Uterus (tissue), 4 donors: ENCODE measurements at places on chromosomes 6 and 20. TPM values are rescaled to one million over a fixed set of nuclear protein-coding genes. Genes with fewer than 3 reads are reported as not detected.

C6orf141 gene
- 4.2 TPM for total RNA-seq

- DNase-seq: no peak
These were observed 332.5 kb upstream of the RUNX2 start for GRCh38 chr6:44995486-44996132.

BMP2 gene
- total RNA-seq: 17.0 TPM

DNA sequence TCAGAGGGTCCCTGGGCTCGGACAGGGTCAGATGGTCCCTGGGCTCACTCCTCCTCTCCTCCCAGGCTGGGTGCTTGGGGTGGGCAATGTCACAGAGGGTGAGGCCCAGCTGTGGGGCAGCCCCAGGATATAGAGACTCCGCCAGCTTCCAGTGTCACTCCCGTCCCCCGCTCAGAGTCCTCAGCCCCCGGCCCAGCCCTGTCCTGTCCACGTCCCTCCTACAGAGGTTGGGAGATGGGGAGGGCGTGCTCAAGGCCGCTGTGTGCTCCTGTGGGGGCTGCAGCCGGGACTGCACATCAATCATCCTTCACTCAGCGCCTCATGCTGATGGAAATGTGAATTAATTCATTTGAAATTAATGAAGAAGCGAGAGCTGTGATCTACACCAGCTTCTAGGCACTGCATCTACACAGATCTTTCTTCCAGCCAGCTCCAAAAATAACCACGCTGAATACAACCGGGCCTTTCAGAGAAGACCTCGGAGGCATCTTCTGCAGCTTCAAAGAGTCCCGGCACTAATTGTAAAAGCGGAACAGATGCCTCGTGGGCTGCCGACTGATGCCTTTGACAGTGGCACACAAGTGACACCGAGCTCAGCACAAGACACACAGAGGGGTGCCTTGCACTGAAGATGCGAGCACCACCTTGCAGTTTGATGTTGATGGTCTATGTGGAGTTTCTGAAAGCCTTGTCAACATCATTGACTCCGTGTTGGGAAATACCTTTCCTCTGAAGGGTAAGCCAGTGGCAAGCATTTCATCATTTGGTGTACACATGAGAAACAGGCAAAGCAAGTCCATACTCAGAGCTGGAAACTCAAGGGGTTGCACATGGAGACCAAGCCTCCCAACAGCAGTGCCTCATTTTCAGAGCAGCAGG lies 39.3 kb downstream of the DACT2 start:
- DNase-seq: no peak

GRCh38 chr6:149031859-149032598 lies 285.2 kb downstream of the UST start:
- peak; percentile 67 for DNase-seq

NRSN1 gene
- 0.35 TPM for total RNA-seq

DNA sequence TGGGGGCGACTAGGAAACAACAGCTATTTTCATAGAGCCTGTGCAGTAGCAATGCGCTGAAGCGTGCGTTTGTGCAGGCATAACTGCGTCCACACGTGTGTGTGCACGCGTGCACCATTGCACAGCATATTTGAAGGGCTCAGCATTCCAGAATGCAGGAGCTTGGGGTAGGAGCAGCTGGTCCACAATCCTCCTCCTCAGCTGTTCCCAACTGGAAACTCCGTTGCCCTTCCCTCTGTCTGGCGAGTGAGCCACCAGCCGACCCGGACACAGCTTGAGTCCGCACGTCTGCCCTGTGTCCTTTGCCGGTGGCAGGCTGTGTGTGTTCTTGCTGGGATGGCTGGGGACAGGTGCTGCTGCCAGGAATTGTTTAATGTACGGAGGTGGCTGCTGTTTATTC lies 110.2 kb downstream of the SASH1 start:
- DNase-seq: no peak

BAK1 gene
- total RNA-seq: 11.2 TPM

DNA sequence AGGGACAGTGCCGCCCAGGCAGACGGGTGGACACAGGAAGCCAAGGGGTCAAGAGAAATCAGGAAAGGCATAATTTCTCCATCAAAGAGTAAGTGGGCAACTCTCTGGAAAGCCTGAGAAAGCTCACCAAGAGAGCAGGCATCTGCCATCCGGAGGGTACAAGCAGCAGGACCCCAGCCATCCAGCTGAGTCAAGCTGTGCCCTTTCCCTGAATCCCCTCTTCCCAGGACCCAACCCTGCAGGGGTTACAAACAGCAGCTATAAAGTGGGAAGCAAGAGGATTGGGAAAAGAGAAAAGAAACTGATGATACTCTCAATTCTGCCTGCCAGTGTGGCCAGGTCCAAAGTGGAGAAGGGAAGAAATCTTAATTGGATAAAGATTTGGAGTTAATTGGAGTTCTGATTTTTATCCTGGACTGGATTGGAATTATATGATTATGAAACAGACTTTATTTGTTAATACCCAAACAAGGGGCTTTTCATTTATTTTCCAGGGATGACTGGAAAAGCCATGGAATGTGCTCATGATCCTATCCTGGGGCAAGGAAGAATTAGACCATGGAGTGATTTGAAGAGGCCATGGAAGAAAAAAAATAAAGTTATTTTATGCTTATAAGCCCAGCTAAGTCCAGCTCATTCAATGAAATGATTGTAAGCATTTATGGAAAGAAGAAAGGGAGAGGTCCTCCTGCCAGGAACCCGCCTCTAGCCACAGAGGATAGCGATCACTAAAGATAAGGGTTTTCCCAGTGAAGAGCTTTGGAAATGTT lies 34.9 kb downstream of the NHLRC1 start:
- no peak for DNase-seq

SNX21 gene
- 56.5 TPM for total RNA-seq

DNA sequence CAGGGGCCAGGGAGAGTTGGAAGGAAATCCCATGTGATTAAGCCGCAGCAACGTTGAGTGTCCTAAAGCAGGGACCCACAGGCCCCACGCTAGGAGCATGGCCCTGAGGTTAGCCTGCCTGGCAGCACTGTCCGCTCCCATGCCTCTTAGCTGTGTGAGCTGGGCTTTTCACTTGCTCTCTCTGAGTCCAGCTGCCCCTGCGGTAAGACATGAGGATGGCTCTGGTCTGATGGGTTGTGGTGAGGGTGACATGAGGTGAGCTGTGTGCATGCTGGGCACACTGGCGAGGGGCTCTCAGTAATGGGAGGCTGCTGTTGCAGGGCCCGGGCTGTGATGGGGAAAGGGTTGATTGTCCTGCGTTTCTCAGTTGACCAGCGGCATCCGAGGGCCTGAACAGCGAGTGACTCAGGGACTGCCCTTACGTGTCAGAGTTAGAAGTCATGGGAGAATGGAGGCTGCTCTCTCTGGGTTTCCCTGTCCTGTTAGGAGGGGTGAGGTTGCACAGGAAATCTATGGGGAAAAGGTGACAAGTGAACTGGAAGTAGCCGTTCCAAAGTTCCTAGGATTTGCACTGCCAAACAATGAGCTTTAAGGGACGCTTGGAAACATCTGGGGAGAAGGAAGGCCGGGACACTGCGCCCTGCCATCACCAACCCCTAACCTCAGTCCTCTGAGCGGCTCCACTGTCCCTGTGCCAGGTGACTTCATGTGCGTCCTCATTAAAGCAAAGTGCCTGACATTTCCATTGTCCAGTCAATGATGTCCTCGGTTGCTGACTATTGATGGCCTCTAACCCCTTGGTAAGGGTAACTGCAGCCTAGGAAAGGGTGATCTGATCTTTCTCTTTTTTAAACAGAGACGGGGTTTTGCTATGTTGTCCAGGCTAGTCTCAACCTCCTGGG lies 51.3 kb downstream of the ADNP start:
- DNase-seq: no peak

- no peak for DNase-seq
These were observed 391.0 kb upstream of the SOX4 start for GRCh38 chr6:21202521-21202920.
